Activated naive CD4-positive, alpha-beta T cell treated with anti-CD3 and anti-CD28 coated beads, Interleukin-2, amount 50 U/mL, for 72 hours (primary cell): ENCODE measurements at places on chromosomes 11 and 22.

DNA sequence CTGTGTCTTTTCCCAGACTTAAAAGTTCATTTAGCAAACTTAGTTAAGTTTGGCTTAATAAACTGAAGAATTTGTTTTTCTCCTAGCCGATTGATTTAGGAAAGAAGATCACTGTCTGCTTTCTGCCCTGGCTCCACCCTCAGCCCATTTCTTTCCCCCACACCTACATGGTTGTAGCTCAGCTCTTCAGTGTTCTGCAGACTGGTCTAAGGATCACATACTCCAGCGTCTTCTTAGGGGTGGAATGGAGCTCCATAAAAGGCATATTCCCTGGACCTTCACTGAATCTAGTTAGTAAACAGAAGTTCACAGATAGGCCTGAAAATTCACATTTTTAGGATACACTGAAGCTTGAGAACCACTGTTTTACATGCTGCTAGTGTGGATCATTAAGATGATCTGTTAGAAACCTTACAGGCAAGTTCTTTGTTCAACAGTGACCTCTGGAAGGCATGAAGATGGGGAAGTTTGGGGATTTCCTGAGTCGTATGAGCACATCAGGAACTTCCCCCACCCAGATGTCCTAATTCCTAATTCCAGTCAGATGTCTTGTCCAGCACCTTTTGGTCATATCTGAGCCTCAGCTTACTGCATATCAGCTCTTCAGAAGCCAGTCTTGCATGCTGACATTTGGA, 16.8 kb downstream of the PIWIL4 start:
- no peak for DNase-seq

GRCh38 chr22:30116362-30117117, 36.3 kb downstream of the HORMAD2 start:
- DNase-seq: no peak

- no peak for DNase-seq
Measured at GRCh38 chr11:6417907-6418556, 862 bp downstream of the APBB1 start.

GRCh38 chr22:45869340-45869847, 107.6 kb downstream of the WNT7B start:
- DNase-seq: no peak

GRCh38 chr11:123532131-123532530, 102.1 kb downstream of the GRAMD1B start:
- DNase-seq: no peak

DNA sequence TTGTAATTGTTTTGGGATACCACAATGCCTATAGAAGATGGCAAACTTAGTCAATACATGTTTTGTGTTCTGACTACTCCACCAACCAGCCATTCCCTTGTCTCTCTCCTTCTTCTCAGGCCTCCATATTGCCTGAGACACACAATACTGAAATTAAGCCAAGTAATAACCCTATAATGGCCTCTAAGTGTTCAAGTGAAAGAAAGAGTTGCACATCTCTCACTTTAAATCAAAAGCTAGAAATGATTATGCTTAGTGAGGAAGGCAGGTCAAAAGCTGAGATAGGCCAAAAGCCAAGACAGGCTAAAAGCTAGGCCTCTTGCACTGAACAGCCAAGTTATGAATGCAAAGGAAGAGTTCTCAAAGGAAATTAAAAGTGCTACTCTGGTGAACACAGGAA, 318.7 kb downstream of the TTC28 start:
- DNase-seq: no peak

DNA sequence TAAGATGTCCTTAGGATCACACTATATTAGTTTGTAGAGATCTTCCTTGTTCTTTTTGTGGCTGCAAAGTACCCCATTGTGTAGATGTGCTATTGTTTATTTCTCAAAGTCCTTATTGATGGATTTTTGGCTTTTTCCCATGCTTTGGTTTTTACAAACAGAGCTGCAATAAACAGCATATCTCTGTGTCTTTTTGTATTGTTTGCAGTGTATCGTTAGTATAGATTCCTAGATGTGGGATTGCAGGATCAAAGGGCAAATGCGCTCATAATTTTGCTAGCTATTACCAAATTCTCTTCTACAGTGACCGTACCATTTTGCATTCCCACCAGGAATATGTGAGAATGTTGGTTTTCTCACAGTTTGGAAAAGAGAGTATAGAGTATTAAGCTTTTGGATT, 27.5 kb upstream of the FTH1 start:
- no peak for DNase-seq

DNA sequence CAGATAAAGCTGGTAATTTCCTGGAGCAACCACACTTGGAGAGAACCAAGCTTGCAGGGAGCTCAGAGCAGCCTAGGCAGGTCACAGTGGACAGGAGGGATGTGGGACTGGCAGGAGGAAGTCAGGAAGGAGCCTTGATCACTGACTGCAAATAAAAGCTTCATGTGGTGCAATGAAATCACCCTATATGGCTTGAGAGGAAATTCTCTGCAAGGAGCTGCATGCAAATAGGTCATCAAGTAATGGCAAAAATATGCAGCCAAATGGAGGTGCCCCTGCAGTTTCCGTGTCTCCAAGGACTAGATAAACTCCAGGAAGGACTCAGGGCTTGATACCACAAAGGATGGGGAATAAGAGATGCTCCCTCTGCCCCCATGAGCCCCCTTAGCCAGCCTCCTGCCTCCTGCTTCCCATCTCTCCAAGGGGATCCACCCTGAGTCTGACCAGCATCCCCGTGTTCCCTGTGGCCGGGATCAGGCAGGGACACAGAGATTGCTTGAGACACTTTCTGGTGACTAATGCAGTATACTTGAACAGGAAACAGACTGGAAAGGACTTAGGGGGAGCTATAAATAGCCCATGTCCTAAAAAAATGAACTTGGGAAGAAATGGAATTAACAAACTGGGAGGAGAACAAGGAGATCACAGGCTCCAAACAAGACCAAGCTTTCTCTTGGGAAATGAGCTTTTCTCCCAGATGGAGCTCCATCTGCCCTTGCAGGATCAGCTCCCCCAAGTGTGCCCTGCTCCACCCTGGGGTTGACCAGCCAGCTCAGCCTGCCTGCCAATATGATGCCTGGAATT, 23.9 kb upstream of the MICAL2 start:
- DNase-seq: no peak

DNA sequence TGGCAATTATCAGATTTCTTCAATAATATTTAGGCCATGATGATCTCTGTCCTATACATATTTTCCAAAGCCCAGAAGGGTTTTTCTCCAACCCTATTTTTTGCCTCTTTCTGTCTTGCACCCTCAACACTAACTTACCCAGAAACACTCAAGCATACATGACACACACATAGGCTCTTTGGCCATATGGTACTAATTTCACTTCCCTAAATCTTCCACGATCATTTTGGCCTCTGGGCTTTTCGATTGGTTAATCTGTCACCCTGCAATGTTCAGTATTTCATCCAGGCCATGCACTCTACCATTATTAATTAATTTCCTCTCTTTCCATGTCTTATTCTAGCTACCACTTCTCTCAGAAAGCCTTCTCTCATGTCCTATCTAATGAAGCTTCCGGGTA, 59.8 kb downstream of the LUZP2 start:
- DNase-seq: no peak

GRCh38 chr11:77250881-77251640, 50.4 kb downstream of the GDPD4 start:
- DNase-seq: no peak
